Activated CD8-positive, alpha-beta memory T cell treated with anti-CD3 and anti-CD28 coated beads for 1 hour (primary cell): ENCODE measurements at places on chromosomes 4 and X.

DNA sequence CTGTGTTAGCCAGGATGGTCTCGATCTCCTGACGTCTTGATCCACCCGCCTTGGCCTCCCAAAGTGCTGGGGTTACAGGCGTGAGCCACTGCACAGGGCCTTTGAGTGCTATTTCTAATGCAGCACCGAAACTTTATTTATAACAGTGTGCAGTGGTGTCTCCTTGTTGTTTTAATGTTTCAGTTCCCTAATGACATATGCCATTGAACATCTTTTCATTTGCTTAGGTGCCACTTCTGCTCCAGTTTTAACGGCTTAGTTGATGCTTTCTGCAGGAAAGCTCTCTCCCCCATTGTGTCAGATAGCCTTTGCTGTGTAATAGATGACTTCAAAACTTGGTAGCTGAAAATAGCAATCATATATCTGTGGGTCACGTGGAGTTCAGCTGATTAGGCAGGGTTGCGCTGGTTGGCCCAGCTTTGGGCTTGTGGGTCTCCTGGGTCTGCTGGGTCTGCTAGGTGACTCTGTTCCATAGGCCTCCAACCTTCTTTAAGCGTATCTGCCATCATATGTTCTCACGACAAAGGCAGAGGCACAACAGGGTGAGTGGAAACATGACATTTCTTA, 76.4 kb upstream of the SHISA3 start:
- DNase-seq: no peak

- no peak for DNase-seq
These were observed 138.9 kb upstream of the SMIM31 start for GRCh38 chr4:164614999-164615398.

GRCh38 chr4:41748571-41749475, at the start of gene PHOX2B:
Gene PHOX2B (minus strand): TSS chr4:41748725. CDS start chr4:41748610, 115 bp downstream.
- DNase-seq: no peak

DNA sequence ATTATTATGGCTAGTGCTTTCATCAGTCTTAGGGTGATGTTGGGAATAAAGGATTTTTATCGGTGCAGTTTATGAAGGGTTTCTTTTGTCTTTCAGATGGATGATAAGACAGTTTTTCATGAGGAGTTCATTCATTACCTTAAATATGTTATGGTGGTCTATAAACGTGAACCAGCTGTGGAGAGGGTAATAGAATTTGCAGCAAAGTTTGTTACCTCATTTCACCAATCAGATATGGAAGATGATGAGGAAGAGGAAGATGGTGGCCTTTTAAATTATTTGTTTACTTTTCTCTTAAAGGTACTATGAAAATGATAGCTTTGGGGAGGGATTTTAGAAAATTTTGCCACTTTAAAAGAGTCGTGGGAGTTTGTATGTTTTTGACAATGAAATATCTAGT, 1.3 kb downstream of the NCAPG start:
- no peak for DNase-seq

GRCh38 chrX:147875866-147876596, 35.7 kb upstream of the FMR1 start:
- DNase-seq: no peak

DNA sequence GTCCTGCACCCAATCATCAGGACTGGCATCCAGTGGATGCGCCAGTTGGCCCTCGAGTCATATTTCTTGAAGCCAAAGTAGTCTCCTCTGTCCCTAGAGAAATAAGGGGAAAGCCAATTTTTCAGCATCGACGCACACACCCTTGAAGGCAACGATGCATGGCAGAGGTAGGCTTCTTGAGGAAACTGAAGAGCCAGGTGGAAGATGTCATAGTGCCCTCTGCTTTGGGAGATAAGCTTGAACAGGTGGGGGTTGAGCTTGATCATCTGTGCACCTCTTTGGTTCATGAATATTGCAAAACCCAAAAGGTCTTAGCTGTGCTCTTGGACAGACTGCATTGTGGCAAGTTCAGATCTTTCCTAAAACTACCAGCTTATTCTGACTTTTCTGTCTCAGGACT, 34.6 kb upstream of the WDR1 start:
- no peak for DNase-seq
